ENCODE measurements at places on chromosomes 12 and 14.

- no peak for DNase-seq
These were observed 337.7 kb downstream of the TMEM121 start for GRCh38 chr14:105864116-105864515.

DNA sequence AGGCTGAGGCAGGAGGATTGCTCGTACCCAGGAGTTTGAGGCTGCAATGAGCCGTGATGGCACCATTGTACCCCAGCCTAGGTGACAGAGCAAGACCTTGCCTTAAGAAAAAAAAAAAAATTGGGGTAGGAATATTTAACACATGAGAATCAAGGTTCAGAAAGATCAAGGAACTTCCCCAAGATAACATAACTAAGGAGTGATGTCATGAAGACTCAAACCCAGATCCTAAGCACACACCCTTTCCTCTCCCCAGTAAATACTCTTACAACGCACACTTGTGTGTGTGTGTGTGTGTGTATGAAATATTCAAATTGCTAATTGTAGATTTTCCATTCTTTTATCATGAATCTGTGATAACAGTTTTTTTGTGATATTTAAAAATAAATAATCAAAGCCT, 90.6 kb upstream of the NUDT4 start:
- no peak for DNase-seq

- no peak for DNase-seq
These were observed 22.2 kb downstream of the ARF6 start for GRCh38 chr14:49915085-49915484.

DNA sequence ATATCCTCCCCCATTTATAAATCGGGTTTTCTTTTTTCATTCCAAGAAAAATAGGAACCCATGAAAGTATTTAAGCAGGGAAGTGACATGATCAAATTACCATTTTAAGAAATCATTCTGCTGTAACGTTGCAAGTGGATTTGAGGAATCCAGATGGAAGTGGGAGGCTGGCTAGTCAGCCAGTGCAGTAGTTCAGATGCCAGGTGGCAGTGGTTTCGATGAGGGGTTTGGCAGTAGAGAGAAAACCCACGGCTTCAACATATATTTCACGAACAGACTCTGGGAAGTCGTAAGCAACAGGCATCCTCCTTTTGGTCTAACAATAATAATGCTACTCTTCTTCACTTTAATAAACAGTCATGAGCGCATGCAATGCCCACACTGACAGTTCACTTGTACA, 25.0 kb downstream of the PDZRN4 start:
- DNase-seq: no peak

GRCh38 chr14:76501156-76501720, 125.3 kb downstream of the ESRRB start:
- DNase-seq: no peak
